ENCODE measurements at places on chromosomes 6 and 20.

DNA sequence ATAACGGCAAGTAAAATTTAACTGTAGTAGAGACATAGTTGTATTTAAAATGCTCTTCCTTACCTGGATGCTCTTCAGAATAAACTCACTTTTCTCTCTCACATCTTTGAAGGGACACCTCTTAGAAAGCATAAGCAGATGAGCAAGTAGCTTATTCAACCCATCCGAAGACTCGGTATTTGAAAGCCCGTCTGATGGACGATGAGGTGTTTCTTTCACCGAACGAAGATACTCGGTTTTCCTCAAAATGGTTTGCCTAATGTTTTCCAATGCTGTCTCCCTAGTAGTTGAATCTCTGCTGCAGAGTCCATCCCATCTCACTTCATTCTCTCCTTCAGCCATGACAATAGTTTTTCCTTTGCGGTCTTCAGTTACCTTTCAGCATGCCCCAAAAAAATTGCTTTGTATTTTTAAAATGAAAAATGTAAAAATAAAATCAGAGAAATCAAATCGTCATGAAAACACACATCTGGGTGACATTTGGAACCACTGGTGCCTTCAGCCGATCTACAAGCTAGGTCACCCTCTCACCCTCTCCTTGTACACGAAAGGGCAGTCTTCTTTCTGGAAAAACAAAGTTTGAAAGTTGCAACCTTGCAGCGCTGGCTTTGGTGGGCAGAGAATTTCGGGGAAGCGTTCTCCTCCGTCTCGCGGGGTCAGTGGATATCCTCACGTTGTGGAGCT lies 772 bp downstream of the SESN1 start:
- no peak for DNase-seq

DNA sequence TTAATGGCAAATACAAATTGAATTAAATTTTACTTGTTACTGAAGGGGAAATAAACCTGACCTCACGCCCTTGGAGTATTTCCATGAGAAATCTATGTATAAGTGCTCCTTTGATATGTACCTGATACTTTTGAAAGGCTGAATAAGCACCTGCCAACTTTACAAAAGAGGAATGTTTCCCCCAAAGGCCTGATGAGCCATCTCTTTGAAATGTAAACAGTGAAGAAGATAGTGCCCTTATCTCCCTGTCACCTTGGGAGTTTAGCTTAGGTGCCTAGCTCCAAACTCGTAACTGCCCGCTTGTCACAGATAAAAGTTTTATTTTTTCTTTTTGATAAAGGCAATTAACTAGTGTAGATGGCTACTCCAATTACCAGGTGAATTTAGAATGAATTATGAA lies 1.1 kb upstream of the ZNF343 start:
- no peak for DNase-seq

GRCh38 chr20:62748311-62748710 lies 39.7 kb downstream of the NTSR1 start:
- DNase-seq: no peak

- no peak for DNase-seq
These were observed 140.0 kb downstream of the CFAP61 start for GRCh38 chr20:20192366-20192765.

DNA sequence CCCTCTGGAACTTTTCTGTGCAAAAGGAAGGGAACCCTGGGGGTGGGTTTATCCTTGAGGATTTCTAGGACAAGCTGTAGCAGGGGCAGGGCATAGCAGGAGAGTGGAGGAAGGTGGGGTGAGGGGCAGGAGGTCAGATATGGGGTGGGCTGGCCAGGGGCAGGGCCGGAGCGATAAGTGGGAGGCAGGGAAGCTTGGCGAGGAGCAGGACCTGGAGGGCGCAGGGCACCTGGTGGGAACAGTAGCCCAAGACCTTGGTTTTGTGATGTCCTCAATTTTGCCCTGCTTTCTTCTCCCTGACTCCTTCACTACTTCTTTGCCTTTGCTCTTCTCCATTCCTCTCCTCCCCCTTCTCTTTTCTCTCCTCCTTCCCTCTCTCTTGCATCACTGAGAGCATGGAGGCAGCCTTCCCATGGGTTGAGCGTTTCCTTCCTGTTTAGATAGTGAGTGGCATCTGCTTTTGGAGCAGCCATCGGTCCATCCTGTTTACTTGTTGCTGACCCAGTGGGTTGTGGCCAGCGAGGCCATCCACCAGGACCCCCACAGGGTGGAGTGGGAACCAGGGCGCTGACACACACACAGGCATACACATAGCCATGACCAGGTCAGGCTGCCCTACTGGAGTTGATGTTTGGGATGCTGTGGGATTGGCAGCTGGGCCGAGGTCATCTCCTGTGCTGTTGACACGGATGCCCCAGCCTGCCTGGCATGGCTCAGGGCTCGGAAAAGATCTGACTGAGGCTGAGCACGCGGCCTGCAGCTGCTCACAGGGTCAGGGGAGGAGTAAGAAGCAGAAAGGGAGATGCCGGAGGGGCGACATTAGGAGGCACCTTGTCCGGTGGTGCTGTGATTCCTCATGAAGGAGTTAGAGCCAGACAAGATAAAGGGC lies 121.0 kb upstream of the RNF24 start:
- no peak for DNase-seq

DNA sequence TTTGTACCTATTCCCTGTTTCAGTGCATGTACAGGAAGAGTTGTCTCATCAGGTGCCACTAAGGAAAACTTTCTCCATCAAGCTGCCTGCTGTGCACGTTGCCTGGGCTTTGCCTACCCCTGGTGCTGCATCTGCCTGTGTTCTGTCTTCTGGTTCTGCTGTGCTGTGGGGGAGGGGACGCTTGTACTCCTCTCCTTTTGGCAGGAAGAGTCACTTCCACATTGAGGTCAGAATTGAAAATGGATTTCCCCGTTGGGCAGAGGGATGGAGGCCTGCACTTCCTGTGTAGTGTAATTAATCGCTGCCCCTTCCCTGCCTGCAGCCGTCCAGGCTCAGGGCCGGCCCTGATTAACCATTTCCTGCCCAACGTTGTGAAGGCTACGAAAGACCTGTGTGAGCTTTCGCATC lies 153.3 kb downstream of the SCML4 start:
- no peak for DNase-seq

DNA sequence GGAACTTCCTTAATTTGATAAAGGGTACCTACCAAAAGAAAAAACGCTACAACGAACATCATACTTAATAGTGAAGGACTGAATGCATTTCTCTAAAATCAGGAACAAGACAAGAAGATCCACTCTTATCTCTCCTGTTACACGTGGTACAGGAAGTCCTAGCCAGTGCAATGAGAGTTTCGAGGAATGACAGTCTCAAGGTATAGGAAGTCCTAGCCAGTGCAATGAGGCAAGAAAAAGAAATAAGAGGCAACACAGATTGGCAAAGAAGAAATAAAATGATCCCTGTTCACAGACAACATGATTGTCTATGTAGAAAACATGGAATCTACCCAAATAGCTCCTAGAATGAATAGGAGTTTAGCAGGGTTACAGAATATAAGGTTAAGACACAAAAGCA lies 167.8 kb upstream of the MLN start:
- no peak for DNase-seq

DNA sequence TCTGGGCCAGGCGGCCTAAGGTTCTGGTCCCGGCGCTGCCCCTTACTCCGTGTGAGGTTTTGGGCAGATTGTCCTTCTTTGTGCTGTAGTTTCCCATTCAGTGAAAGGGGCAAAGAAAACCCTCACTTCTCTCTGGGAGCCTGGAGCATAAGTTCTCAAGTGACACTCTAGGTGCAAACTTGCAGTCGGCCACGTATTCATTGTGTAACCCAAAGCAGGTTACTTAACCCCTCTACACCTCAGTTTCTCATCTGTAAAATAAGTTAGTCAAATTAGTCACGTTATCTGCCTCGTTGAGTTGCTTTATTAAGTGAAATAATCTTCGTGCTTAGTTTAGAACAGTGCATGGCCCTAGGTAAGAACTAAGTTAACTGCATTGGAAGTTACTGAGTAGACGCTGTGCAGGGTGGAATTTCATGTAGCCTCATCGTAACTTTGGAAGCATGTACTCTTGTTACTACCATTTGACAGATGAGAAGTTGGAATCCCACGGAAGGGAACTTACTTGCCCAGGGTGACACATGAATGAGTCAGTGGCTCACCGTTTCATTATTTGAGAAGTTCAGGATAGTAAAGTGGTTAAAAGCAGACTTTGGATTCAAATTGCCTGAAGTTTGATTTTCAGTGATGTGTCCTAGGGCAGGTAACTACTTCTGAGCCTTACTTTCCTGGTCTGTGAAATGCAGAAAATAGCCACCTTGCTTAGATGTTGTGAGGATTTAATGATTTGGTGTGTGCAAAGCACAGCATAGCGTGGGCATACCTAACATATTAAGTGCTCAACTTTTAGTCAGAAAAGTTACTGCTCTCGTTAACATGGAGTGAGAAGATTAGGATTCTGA lies 556 bp upstream of the MROH8 start:
- no peak for DNase-seq

GRCh38 chr20:22717466-22717865 lies 133.1 kb upstream of the FOXA2 start:
- DNase-seq: no peak

All from activated CD8-positive, alpha-beta memory T cell treated with anti-CD3 and anti-CD28 coated beads, Interleukin-2, amount 50 U/mL, for 4 hours (primary cell).